CD4-positive, alpha-beta memory T cell (primary cell): ENCODE measurements at places on chromosomes 7 and 10. TPM values are rescaled to one million over a fixed set of nuclear protein-coding genes. Genes with fewer than 3 reads are reported as not detected.

- no peak for DNase-seq
Observed at GRCh38 chr7:111518264-111518663, 44.0 kb downstream of the IMMP2L start.

DNA sequence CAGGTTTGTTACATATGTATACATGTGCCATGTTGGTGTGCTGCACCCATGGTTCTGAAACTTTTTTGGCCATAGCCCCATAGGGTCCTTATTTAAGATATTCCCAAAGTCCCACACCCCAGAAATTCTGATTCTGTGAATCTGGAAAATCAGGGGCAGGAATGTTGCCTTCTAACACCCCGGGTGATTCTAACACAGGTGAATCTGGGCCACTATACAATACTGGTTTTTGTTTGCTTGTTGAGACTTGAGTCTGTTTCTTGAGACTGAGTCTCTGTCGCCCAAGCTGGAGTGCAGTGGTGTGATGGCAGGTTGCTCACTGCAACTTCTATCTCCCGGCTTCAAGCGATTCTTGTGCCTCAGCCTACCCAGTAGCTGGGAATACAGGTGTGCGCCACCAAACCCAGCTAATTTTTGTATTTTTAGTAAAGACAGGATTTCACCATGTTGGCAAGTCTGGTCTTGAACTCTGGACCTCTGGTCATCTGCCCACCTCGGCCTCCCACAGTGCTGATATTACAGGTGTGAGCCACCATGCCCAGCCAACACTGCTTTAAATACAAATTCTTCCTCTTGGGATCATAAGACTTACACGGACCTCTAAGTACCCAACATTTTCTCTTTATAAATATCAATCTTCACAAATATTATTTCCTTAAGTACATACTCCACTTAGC lies 16.9 kb upstream of the PHYH start:
- no peak for DNase-seq

GRCh38 chr7:122972056-122972455 lies 23.4 kb downstream of the TAS2R16 start:
- no peak for DNase-seq

- DNase-seq = no peak
Observed at GRCh38 chr10:95503526-95503925, 57.6 kb downstream of the SORBS1 start.

- DNase-seq = no peak
Observed at GRCh38 chr10:43905512-43906236, 257.0 kb upstream of the ZNF32 start.

DNA sequence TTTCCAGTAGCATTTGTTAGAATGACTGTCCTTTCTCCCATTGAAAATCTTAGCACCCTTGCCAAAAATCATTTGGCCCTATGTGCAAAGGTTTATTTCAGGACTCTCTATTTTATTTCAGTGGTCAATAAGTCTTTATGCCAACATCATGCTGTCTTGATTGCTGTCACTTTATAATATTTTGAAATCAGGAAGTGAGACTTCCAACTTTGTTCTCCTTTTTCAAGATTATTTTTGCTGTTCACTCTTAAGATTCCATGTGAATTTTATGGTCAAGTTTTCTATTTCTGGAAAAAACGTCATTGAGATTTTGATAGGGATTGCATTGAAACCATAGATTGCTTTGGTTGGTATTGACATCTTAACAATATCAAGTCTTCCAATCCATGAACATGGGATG lies 65.1 kb downstream of the PAXIP1 start:
- no peak for DNase-seq

DNA sequence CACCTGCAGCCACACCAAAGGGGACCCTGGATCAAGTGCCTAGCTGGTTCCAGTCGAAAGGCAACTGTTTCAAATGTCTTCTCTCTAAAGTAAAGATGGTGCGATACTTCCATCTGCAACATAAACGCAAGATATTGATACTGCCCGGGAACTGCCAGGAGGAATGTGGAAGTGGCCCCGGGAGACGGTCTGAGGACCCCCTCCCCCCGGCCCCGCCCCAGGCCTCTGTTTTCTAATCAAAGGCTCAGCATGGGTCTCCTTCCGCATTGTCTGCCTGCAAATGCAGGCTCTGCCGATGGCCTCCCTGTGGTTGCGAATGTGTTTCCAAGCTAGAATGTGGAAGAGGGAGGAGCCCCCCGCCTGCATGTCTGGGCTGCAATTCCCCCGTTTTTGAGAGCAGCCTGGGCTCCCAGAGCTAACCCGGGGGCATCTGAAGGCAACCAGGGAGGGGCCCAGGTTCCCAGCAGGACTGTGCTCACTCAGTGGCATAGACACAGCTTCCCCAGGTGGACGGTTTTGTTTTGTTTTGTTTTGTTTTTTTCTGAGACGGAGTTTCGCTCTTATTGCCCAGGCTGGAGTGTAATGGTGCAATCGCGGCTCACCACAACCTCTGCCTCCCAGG lies 223.9 kb upstream of the PPP2R2D start:
- DNase-seq = no peak

GRCh38 chr10:93221171-93221496 lies 147.4 kb downstream of the CYP26A1 start:
- DNase-seq = no peak

GRCh38 chr7:95324431-95324830 lies at the start of gene PON1:
PON1 (minus strand) TSS chr7:95324532; CDS start chr7:95324475, 57 bp downstream.
- DNase-seq = no peak

Gene SPDYE2B
- not detected for total RNA-seq

Gene JCAD
- total RNA-seq = not detected
